Stimulated activated CD8-positive, alpha-beta memory T cell treated with anti-CD3 and anti-CD28 coated beads, Interleukin-7, amount 100 ng/mL, for 24 hours (primary cell): ENCODE measurements at places on chromosomes 11 and 22.

- DNase-seq, result peak; percentile 64
These were observed 16.5 kb upstream of the PRR5 start for GRCh38 chr22:44685384-44686056.

DNA sequence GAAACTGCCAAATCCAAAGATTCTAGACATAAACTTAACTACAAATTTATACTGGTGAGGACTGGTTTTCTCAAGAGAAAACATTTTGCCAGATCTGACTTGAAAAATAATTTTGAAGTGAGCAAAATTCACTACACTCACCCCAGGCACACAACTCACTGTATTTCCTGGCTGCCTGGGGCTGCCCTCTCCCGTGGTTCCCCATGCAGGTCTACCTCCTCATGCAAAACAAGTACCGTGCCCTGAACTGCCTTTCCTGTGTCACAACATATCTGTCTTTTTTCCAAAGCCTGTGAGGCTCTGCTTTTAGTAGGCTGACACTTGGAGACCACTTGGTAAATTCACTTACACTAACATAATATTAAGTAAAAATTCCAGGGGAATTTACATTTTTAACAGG, 76.4 kb downstream of the LIF start:
- no peak for DNase-seq

DNA sequence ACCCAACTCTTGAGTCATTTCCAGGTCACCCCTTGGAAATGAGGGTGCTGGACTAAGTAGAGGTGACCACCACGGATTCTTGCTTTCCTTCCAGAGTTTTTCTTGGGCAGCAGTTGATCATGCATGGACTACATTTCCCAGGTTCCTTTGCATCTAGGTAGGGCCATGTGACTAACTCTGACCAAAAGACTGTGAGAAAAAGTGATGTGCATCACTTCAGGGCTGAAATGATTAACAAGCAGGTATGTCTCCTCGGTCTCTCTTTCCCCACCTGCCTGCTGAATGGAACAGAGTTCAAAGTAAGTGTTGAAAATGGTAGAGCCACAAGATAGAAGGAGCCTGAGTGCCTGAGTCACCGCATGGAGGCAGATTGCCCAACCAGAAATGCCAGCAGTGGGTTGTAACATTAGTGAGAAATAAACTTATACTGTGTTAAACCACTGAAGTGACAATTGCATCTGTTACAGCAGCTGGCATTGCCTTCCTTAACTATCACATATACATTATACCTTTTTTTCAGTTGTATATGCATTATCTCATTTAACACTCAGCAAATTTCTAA, 113.5 kb downstream of the MN1 start:
- no peak for DNase-seq

- peak; percentile 56 for DNase-seq
These were observed 61.5 kb upstream of the EED start for GRCh38 chr11:86182976-86183584.

GRCh38 chr11:69582756-69583467, 58.0 kb upstream of the CCND1 start:
- no peak for DNase-seq

GRCh38 chr22:36668854-36669253, 34.7 kb downstream of the CACNG2 start:
- no peak for DNase-seq

GRCh38 chr11:34178209-34178821, 72.9 kb downstream of the NAT10 start:
- no peak for DNase-seq

GRCh38 chr11:73048446-73048845, 93.7 kb downstream of the FCHSD2 start:
- no peak for DNase-seq

GRCh38 chr11:86056351-86056854, 12.5 kb downstream of the PICALM start:
- DNase-seq, result no peak

DNA sequence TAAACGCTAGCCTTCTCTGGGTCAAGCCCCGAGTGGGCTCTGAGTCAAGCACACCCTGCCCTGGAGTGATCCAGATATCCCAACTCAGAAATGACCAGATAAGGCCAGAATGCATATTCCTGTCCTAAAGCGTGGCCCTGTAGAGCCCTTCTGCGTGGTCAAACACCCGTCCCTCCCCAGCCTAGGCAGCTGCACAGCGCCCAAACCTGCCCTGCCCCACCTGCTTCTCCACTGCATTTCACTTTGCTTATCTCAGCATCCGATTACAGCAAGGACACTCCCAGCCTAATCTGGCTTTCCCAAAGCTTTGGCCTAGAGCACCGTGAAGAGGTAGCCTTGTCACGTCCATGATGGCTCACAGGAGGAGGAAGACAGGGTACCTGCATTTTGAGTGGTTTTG, 11.9 kb upstream of the TMPRSS4 start:
- DNase-seq, result no peak

GRCh38 chr11:62553080-62553838, 6.7 kb upstream of the AHNAK start:
- DNase-seq, result no peak

DNA sequence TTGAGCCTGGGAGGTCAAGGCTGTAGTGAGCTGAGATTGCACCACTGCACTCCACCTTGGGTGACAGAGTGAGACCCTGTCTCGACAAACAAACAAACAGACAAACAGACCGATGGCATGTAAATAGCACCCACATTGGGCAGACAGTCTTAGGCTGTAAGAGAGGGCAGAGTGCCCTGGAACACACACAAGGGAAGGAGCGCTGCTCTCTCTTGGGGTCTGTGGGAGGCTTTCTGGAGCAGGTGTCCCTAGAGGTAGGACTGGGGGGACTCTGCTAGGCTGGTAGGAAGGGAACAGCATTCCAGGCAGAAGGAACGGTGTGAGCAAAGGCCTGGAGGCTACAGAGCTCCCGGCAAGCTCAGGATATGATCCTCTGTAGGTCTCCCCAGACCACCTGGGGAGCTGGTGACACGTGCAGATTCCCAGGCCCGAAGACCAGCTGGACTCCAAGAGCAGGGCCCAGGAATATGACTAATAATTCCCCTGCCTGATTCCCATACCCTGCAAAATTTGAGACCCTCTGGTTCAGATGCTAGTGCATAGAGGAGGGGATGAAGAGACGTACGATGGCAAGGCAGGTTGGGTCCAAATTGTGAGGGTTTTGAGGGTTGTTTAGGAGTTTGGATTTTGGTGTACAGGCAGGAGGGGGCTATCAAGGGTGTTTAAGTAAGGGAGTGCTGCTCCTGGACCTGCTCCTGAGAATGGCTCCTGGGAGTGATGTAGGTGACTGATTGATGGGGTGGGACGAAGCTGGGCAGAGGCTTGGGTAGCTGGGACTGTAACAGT, 11.6 kb downstream of the SMIM38 start:
- DNase-seq, result no peak

DNA sequence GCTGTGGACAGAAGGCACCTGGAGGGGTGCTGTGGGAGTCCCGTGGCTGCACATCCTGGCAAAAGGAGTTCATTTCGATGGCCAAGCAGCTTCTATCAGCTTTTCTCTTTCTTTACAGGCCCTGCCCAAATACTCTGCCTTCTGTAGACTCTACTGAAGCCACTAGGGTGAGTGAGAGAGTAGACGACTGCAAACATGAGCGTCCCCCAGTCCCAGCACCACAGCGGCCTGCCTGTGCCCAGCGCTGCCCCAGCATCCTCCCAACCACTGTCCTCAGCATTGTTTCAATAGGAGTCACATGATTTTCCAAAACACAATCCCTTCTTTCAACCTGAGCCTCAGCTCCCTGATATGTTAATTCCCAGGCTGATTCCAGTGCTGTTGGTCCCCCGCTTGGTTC, 110.0 kb downstream of the KIRREL3 start:
- no peak for DNase-seq

- DNase-seq, result no peak
These were observed 420.6 kb downstream of the RAB38 start for GRCh38 chr11:87754685-87755084.

GRCh38 chr22:16922706-16923105, 85.3 kb downstream of the GAB4 start:
- DNase-seq, result no peak

GRCh38 chr11:3984896-3985295, 109.7 kb upstream of the RRM1 start:
- no peak for DNase-seq

DNA sequence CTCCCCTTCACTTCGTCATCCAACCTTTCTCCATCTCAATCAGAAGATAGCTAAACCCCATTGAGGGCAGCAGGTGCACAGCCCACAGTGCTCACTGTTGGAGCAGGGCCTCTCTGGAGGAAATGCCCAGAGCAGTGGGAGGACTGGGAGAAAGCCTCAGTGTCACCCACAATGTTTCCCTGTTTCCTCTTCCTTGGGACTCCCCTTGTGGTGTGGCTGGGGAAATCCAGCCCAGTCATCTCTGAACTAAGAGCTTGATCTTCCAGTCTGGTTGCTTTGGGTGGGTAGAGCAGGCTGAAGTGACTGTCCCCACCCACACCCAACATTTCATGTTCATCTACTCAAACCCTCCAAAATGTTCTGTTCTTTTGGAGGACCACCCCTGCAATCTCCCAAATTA, 29.8 kb upstream of the EED start:
- DNase-seq, result peak; percentile 55

DNA sequence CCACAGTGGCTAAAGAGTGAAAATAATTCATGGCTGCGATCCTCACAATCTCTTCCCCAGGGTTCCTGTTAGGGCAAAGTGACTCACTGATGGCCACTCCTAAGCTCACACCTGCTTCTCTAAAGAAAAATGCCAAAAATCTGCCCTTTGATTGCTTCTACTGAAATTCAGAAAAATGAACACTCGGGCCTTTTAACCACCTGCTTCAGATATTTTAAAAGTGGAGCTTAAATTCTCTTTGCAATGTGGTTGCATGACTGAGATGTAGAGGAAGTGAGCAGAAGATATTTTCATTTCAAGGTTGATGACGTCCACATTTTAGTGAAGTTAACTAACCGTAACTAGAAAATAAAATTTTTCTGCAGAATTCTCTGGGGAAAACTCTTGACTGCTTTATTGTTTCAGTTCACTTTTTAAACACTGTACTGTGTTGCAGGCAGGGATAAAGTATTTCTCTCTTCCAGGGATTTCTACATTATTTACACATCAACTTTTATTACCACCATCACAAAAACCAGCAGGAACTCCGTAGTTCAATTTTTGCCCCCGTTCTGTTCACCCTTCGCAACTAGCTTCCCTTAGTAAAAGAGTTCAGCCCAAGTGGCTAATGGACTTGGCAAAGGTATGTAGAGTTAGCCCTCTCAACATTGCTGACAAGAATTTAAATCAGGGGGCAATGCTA, 8.5 kb downstream of the RAB30 start:
- DNase-seq, result no peak

DNA sequence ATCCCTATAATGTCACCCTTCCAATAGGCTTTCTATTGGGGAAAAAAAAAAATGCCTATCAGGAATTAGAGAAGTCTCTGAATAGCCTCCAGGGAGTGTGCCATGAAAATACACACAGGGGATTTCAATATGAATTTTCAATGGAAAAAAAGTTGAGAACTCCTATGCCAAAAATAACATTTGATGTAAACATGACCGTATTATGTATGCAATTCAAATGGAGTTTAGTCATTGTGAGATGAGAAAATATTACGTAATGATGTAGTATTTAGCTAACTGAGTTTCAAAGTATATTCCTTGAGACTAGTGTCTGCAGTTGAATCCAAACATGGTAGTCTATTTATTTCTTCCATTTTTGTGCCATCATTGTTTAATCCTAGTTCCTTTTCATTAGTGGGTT, 182.3 kb downstream of the BLID start:
- no peak for DNase-seq

DNA sequence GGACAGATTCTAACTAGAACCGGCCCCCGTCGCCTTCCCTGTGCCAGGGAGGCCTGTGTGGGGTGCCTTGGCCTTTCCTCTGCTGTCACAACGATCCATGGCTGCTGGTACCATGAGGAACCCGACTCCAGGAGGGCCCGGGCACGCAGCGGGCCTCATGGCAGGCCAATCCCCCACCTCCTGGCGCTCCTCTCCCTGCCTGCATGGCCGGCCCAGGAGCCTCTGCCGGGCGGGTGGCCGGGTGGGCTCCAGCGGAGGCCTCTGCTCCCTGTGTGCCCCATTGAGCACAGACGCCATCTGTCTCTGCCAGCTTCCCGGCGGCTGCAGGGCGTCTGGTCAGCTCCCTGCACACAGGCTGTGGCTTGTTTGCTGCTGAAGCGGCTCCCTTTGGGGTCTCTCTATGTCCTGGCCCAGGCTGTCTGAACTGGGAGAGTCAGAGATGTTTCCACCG, 86.5 kb downstream of the MYEOV start:
- DNase-seq, result no peak

DNA sequence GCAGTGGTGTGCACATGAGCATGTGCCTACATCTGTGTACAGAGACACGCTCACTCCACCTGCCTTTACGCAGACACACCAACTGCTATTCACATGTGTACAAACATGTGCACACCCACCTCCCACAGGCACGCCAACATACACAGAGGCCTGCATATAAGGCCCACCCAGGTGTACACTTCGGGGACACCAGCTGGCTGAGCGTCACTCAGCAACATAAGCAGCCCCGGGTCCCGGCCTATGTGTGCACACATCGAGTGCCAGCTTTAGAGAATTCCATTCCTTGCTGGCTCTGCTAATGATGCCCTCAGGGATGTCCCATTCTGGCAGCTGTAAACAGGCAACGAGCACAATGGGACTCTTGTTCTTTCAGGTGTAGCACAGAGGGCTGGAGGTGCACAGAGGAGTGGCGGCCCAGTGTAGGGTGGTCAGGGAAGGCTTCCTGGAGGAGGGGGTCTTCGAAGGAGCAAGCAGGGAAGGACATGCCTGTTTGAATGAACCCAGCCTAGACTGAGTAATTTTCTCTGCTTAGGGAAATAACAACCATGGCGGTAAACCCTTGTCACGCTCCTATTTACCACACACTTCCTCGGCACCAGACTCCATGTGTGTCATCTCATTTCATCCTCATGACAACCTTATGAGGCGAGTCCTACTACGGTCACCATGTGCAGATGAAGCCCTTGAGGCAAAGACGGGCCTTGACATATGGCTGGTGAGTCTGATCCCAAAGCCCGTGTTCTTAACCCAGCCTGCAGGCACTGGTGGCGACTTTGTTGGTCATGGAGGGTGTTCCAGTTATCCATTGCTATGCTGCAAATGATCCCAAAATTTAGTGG, 35.1 kb downstream of the RPL3 start:
- DNase-seq, result no peak

- no peak for DNase-seq
These were observed 22.9 kb downstream of the RPL3 start for GRCh38 chr22:39296535-39296934.

GRCh38 chr11:133930767-133931448, 25.9 kb downstream of the IGSF9B start:
- DNase-seq, result no peak

DNA sequence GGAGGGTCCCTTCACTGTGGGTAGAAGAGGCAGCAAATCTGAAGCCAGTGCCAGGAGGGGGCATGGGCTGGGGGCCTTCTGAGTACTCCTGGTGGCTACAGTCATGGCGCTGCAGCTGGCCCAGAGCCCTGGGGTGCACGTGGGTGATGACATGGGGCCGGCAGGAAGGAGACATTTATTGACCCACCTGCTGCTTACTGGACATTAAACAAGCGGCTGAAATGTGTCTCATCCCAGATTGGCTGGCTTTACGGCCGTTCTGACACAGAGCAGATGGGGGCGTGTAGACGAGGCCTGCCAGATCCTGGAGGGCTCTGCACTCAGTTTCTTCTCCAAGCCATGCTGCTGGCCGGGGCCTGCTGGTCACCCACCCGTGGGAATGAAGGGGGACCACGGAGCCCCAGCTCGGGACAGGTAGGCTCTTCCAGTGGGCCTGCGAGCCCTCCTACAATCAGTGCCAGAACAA, 906.9 kb downstream of the BRD1 start:
- no peak for DNase-seq
